A549 (cell line): ENCODE measurements at places on chromosomes 16 and 17.
A peak's percentile ranks its signal among the peaks of the same experiment; 100 is the strongest.

GRCh38 chr16:77376358-77376757 is 58.5 kb downstream of the ADAMTS18 start:
- DNase-seq = peak; percentile 9

- no peak for DNase-seq
Measured at GRCh38 chr17:18205861-18206260, 19.6 kb upstream of the LLGL1 start.

DNA sequence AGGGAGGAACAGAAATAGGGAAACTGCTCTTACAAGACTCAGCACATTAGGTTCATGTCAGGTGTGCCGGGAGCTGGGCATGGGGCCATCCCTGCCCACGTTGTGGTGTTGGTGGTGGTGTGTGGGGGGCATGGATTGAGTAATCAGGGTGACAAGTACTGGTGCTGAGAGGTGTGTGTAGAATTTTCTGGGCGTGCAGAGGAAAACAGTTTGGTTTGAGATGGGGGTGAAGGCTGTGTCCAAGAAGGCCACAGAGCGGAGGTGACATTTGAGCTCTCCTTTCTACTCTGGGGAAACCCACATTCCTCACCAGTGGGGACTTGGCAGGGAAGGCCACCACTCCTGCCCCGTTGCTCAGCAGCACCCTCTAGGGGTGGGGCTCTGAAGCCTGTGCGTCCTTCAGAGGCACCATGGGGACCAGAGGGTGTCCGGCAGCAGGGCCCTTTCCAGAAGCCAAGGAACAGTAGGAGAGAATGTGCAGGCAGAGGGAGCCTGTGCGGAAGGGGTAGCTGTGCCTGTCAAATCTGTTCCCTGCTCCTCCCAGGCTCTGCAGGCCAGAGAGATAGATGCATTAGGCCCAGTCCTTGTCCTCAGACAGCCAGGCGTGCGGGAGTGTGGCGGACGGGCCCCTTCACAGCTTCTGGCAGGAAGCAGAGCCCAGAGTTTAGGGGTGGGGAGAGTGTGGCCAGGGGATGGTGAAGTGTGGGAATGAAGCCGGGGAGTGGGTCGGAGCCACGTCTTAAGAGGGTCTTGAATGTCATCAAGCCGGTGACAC is 48.7 kb upstream of the GSE1 start:
- peak; percentile 38 for DNase-seq

- DNase-seq = no peak
Measured at GRCh38 chr16:12305847-12306801, 329.6 kb downstream of the SNX29 start.

GRCh38 chr16:85778873-85779272 is 20.5 kb downstream of the EMC8 start:
- no peak for DNase-seq

GRCh38 chr17:73998653-73999645 is 204.5 kb upstream of the RPL38 start:
- DNase-seq = peak; percentile 85

DNA sequence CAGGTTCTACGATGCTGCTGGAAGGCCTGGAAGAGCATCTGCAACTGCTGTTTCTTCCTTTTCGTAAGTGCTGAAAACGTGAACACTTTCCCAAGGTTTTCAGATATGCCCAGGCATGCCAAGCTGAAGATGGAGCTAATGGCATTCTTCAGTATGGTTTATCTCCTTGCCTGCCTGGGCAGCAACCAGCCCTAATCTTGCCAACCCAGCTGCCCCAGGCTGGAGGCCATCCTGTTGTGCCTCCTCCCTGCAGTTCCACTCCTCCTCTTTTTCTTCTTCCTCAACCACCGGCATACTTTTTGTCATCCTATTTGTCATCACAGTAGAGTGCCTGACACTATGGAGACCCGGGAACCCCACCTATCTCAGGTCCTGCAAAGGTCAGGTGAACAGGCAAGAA is 1849.3 kb downstream of the TP53TG3F start:
- no peak for DNase-seq

GRCh38 chr16:87540072-87540896 is 47.5 kb upstream of the ZCCHC14 start:
- DNase-seq = no peak

- DNase-seq = no peak
Measured at GRCh38 chr17:5439446-5439764, 450 bp upstream of the C1QBP start.

DNA sequence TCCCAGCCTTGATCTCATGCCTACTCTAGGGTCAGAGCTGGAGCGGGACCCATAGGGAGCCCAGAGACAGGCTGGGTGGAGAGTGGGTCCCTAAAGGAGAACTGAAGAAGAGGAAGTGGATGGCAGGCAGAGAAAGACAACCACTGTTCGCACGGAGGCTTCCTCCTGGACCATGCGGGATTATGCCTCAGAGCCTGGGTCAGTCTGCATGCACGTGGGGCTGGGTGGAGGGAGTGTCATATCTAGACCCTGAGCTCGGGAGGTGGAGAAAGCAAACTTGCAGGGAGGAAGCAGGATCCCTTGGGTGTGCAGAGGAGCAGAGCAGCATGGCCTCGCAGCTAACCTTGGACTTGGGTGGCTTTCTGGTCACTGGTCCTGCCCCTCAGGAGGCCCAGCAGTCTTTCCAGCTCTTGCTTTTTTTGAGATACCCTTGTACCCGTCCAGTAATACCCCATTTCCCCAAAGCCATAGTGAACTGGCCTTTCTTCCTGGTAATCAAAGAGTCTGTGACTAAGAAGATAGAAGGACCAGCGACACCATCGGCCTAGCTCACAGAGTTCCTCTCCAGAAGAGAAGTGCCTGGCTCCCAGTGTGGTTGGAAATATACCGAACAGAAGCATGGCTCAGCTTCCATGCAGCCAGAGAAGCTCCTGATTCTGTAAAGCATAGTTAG is 344.2 kb downstream of the CPPED1 start:
- no peak for DNase-seq

GRCh38 chr17:4186357-4186881 is 43.4 kb downstream of the CYB5D2 start:
- no peak for DNase-seq

DNA sequence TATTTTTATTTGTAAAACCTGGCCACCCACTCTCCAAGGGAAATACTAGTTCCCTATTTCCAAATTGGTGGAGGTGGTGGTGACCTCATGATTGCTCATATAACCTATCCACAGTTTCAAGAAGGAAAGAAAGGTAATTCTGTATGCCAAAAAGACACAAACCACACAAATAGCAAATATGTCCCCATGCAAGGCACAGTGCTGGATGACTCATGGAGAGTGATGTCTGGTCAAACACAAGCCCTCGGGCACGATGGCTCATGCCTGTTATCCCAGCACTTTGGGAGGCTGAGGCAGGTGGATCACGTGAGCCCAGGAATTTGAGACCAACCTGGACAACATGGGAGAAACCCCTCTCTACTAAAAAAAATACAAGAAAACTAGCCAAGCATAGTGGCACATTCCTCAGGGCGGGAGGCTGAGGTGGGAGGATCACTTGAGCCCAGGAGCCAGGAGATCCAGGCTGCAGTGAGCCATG is 64.2 kb downstream of the GNA13 start:
- DNase-seq = peak; percentile 74

DNA sequence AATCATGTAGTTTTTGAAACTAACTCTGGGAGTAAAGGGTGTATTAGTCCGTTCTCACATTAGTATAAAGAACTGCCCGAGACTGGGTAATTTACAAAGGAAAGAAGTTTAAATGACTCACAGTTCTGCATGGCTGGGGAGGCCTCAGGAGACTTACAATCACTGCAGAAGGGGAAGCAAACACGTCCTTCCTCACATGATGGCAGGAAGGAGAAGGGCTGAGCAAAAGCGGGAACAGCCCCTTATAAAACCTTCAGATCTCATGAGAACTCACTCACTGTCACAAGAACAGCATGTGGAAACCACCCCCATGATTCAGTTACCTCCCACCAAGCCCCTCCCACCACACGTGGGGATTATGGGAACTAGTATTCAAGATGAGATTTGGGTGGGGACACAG is 256.5 kb upstream of the TNRC6C start:
- DNase-seq = no peak

DNA sequence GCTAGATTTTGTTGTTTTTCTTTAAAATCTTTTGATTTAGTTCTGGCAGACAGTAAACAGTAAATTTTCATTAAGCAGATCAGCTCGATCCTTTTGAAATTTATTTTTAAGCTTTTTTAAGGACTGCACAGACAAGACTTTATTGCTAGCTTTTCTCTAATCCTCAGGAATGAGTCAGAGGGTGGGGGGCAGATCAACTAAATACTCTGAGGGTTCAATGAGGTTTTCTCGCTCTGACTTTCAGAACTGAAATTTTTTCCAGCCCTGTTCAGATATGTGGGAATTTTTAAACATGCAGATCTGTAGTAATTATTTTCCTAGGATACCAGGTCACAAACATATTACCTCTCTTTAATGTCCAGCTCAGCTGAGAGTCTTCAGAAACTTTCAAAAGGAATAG is 977.2 kb downstream of the CDH11 start:
- DNase-seq = no peak

GRCh38 chr17:48928876-48929811 is 15.5 kb downstream of the SNF8 start:
- no peak for DNase-seq
